ENCODE measurements at places on chromosomes 3 and 15. TPM values are rescaled to one million over a fixed set of nuclear protein-coding genes. Genes with fewer than 3 reads are reported as not detected.

DNA sequence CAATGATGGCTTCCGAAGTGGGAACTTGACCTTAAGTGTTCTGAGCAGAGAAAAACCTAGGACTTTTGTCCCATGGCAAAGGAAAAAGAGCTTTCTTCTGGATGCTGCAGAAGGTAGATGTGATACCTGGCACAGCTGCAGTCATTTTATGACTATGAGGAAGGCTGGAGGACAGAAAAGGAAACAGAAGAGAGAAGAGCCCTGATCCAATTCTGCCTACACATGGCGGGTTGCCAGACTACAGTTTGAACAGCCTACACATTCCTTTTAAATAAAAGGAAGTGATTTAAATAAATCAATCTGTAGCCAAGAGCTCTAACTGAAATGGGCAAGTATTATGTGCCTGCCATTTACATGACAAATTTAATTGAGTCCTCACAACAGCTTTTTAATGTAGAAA, 43.6 kb upstream of the CHRNB4 start:
- H3K27ac ChIP-seq: no peak overlapping the region
- no peaks in the 10 kb centered on the region for H3K27me3 ChIP-seq
- no peaks in the 10 kb centered on the region for H3K4me1 ChIP-seq

The GLDN gene
- not detected for total RNA-seq

DNA sequence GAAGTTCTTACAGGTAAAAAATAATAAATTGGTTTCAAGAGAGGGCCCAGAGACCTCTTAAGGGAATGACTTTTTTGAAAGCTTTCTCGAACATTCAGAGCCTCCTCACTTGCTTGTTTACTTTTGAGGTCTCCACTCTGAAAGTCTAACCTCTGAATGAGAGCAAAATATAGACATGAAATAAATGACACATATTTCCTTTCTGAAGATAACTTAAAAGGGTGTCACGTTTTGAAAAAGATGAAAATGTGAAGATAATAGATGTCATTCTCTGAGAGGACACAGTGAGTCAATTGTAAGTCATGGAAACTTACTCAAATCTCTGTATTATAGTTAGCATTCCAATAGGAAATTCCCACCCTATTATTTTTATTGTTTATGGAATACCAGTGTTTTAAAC, 44.6 kb downstream of the HACD2 start:
- H3K27ac ChIP-seq: no peak overlapping the region
- H3K4me3 ChIP-seq: no peak overlapping the region
- no peaks in the 10 kb centered on the region for H3K27me3 ChIP-seq
- no peaks in the 10 kb centered on the region for H3K36me3 ChIP-seq
- H3K4me1 ChIP-seq: peaks cover 9% of the 10 kb centered on the region

GRCh38 chr3:12993517-12994356, 79.5 kb downstream of the IQSEC1 start:
- H3K4me3 ChIP-seq: peak overlapping the region; percentile 79
- H3K4me1 ChIP-seq: peaks cover under 1% of the 10 kb centered on the region
- no peak for DNase-seq
- peaks cover 10% of the 10 kb centered on the region for H3K36me3 ChIP-seq

The AP4E1 gene
- 10.7 TPM for total RNA-seq

GRCh38 chr3:158121295-158121694, 11.4 kb downstream of the RSRC1 start:
- no peak overlapping the region for H3K4me3 ChIP-seq
- H3K27me3 ChIP-seq: no peaks in the 10 kb centered on the region
- H3K36me3 ChIP-seq: peaks cover 19% of the 10 kb centered on the region
- no peak for DNase-seq
- no peak overlapping the region for H3K27ac ChIP-seq

DNA sequence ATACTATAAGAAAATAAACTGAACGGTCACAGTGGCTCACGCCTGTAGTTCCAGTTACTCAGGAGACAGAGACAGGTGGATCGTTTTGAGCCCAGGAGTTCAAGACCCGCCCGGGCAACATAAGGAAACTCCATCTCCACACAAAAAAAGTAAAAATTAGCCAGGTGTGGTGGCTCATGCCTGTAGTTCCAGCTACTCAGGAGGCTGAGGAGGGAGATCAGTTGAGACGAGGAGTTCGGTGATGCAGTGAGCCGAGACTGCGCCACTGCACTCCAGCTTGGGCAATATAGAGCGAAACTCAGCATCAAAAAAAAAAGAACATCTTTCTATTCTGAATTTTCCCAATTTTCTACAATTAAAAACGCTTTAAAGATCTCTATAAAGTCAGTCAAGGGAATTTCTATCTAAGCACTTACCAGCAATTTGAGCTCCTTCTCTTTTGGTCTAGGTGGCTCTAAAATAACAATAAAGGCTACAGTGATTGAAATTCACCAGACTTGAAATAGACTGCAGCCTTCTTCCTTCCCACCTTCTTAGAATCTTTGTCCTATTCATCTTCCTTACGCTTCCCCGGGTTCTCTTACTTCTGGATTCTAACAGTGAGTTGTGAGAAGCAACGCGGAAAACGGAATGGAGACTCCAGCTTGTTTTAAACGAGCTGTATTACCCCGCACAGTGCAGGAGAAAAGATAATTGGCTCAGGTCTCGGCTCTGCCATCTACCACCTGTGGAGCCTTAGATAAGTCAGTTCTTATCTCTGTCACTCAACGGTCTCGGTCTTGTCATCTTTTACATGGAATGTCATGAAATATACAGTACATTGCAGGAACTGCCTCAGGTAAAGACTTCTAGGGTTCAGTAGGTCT, 812 bp upstream of the SEC62 start:
- peaks cover 22% of the 10 kb centered on the region for H3K36me3 ChIP-seq
- H3K27ac ChIP-seq: peak overlapping the region; percentile 98
- H3K4me1 ChIP-seq: peaks cover 26% of the 10 kb centered on the region
- DNase-seq: no peak
- peak overlapping the region; percentile 94 for H3K4me3 ChIP-seq

DNA sequence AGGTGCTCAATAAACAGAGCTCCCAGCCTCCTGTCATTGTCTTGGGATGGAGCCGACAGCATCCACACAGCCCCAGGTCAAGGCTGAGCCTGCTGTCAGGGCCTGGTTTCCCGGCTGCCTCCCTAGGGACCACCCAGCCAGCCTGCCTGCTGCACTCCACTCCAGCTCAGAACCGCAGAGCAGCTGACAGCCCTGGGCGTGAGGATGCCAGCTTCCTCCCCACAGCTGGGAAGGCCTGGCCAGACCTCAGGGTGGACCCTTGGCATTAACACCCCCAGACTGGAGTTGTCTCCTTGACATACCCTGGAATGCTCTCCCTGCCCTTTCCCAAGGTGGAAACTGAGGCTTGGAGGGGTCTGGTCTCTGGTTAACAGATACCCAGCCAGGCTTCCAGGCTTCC, 112.0 kb downstream of the WNT7A start:
- no peaks in the 10 kb centered on the region for H3K36me3 ChIP-seq
- DNase-seq: no peak
- H3K27me3 ChIP-seq: peaks cover 51% of the 10 kb centered on the region
- no peak overlapping the region for H3K27ac ChIP-seq
- no peak overlapping the region for H3K4me3 ChIP-seq
- H3K4me1 ChIP-seq: no peaks in the 10 kb centered on the region

DNA sequence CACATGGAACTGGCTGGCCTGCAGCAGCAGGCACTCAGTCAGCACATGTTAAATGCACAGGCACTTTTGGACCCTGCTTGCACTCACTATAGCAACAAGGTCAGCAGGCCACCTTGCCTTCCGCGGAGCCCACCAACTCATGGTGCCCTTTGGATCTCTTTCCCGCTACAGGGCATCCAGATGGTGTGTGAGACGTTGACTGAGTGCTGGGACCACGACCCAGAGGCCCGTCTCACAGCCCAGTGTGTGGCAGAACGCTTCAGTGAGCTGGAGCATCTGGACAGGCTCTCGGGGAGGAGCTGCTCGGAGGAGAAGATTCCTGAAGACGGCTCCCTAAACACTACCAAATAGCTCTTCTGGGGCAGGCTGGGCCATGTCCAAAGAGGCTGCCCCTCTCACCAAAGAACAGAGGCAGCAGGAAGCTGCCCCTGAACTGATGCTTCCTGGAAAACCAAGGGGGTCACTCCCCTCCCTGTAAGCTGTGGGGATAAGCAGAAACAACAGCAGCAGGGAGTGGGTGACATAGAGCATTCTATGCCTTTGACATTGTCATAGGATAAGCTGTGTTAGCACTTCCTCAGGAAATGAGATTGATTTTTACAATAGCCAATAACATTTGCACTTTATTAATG, 85.0 kb downstream of the TGFBR2 start:
- H3K36me3 ChIP-seq: peaks cover 52% of the 10 kb centered on the region
- peaks cover 49% of the 10 kb centered on the region for H3K4me1 ChIP-seq
- H3K4me3 ChIP-seq: no peak overlapping the region
- no peaks in the 10 kb centered on the region for H3K27me3 ChIP-seq
- no peak for DNase-seq

- H3K27me3 ChIP-seq: no peaks in the 10 kb centered on the region
- H3K27ac ChIP-seq: no peak overlapping the region
- H3K4me1 ChIP-seq: peaks cover 21% of the 10 kb centered on the region
Measured at GRCh38 chr3:128094295-128095151, 29.1 kb downstream of the RUVBL1 start.

The OR4M2 gene
- total RNA-seq: not detected

- no peak overlapping the region for H3K4me3 ChIP-seq
- H3K36me3 ChIP-seq: no peaks in the 10 kb centered on the region
- no peak for DNase-seq
- H3K27me3 ChIP-seq: no peaks in the 10 kb centered on the region
Measured at GRCh38 chr3:175003590-175003989, 144.5 kb downstream of the NAALADL2 start.

GRCh38 chr3:16143861-16144447, 30.5 kb upstream of the GALNT15 start:
- H3K4me3 ChIP-seq: no peak overlapping the region
- H3K36me3 ChIP-seq: no peaks in the 10 kb centered on the region
- H3K4me1 ChIP-seq: no peaks in the 10 kb centered on the region
- no peaks in the 10 kb centered on the region for H3K27me3 ChIP-seq
- no peak for DNase-seq
- H3K27ac ChIP-seq: no peak overlapping the region

- H3K4me3 ChIP-seq: no peak overlapping the region
- H3K4me1 ChIP-seq: no peaks in the 10 kb centered on the region
- H3K27ac ChIP-seq: no peak overlapping the region
- no peaks in the 10 kb centered on the region for H3K27me3 ChIP-seq
Measured at GRCh38 chr3:123143669-123144411, 57.9 kb upstream of the SEC22A start.

DNA sequence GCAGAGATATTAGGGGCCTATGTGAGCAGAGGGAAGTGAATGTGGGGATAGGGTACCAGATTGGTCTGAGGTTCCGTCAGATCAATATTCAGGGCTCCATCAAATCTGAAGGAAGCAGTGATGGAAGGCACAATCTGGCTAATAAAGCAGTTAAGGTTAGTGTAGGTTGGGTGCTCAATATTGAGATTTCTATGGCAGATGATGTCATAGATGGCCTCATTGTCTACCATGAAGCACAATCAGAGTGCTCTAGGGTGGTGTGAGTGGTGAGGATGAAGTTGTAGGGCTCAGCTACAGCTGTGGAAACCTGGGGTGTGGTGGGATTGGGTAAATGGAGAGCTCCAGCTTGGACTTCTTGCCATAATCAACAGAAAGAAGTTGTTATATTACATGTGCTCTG, 58.2 kb downstream of the NR2F2 start:
- H3K27ac ChIP-seq: no peak overlapping the region
- DNase-seq: no peak
- H3K4me3 ChIP-seq: no peak overlapping the region
- no peaks in the 10 kb centered on the region for H3K36me3 ChIP-seq

DNA sequence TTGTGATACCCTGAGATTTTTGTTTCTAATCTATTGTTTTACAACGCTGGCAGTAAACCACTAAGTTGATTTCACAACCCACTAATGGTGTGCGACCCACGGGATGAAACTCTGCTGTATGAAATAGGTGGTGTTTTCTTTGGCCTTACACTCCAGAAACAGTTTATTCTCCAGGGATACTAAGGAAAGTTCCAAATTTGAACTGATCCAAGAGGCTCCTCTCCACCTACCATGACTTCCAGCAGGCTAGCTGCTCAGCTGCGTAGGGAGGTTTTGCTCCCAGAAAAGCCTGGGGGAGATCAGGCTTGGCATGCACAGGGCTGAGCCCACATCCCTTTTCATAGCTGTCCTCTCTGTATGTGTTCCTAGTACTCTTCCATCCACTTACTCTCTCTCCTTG, 71.5 kb downstream of the FAM174B start:
- H3K4me3 ChIP-seq: no peak overlapping the region
- H3K36me3 ChIP-seq: no peaks in the 10 kb centered on the region
- DNase-seq: no peak
- peaks cover 96% of the 10 kb centered on the region for H3K27me3 ChIP-seq
- H3K4me1 ChIP-seq: no peaks in the 10 kb centered on the region
- H3K27ac ChIP-seq: no peak overlapping the region

DNA sequence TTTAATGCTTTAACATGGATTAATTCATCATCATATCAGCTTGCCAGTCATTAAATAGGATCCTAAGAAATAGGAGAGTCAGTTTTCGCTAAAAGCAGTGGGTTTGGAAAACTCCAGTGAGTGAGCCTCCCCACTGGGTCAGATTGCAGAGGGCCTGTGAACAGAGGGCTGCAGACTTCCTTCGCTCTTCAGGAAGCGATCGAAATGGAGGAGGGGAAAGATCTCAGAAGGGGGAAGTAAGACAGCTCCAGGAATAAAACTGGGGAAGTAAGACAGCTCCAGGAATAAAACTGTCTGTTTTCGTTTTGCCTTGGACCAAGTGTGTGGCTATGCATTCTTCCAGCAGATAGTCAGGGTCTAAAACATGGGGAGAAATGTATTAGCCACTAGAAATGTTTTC, 124.8 kb upstream of the C15orf61 start:
- DNase-seq: no peak
- H3K36me3 ChIP-seq: no peaks in the 10 kb centered on the region
- H3K4me3 ChIP-seq: no peak overlapping the region
- H3K4me1 ChIP-seq: no peaks in the 10 kb centered on the region
- no peak overlapping the region for H3K27ac ChIP-seq

DNA sequence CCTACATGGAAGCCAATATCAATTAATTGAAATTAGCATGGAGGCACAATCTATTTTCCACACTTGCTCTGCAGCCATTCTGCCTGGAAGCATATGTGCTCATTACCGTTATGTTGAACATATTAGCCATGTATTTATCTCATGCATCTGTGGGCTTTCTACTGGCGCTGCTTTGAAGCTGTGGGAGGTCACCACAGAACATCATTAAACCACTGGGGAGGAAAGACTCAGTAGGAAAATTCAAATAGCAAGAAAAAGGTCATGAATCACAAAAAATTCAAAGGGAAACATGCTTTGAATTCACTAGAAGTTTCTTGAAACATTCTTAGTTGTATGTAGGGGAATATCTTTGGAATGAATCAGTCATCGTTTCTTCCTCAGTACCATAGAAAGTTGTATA, 652.5 kb downstream of the EDEM1 start:
- no peak overlapping the region for H3K4me3 ChIP-seq
- H3K27ac ChIP-seq: no peak overlapping the region
- H3K36me3 ChIP-seq: no peaks in the 10 kb centered on the region
- no peaks in the 10 kb centered on the region for H3K4me1 ChIP-seq
- DNase-seq: no peak

- H3K27me3 ChIP-seq: peaks cover 90% of the 10 kb centered on the region
- no peaks in the 10 kb centered on the region for H3K4me1 ChIP-seq
- H3K27ac ChIP-seq: no peak overlapping the region
- no peak overlapping the region for H3K4me3 ChIP-seq
Measured at GRCh38 chr3:127124120-127124519, 68.8 kb upstream of the PRR23E start.

GRCh38 chr3:13498354-13499060, 18.4 kb downstream of the HDAC11 start:
- H3K4me1 ChIP-seq: no peaks in the 10 kb centered on the region
- H3K27me3 ChIP-seq: no peaks in the 10 kb centered on the region

The SLC22A14 gene
- total RNA-seq: 1.8 TPM

- H3K4me3 ChIP-seq: peak overlapping the region; percentile 82
- DNase-seq: no peak
- H3K27me3 ChIP-seq: peaks cover 77% of the 10 kb centered on the region
- H3K27ac ChIP-seq: peak overlapping the region; percentile 44
- H3K36me3 ChIP-seq: peaks cover 23% of the 10 kb centered on the region
- H3K4me1 ChIP-seq: no peaks in the 10 kb centered on the region
Measured at GRCh38 chr15:60593170-60593478, 114.2 kb upstream of the ICE2 start.

The CNTN6 gene
- total RNA-seq: not detected
